ENCODE measurements at places on chromosomes 6 and 20.

DNA sequence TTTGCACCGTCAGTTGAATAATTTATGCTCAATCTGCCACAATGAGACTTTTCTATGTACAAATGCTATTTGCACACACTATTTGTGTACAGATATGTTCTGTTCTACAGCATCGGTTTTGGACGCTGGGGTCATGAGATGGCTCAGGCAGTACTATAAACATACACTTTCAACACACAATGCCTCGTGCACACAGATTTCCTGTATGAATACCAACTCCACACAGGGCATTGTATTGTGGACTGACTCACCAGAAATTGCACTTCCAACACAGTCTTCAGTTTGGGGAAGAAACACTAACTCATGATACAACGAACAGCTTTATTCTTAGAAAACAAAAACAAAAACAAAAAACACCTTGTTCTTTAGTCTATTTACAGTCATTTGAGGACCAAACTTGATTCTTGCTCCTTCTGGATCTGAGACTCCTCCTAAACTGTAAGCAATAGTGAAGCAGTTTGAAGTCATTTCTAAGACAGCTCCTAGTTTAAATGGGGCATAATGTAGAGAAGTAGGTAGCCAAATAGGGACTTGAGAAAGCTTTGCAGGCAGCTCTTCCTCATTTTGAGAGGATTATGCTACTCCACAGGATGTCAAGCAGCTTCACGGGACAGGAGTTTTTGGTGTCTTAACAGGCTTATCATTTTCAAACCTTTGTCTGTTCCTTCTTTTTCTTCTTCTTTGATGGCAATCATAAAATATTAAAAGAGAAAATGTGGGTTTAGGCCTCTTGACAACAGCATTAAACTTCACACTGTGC is 33.7 kb downstream of the GJA10 start:
- no peak for DNase-seq

DNA sequence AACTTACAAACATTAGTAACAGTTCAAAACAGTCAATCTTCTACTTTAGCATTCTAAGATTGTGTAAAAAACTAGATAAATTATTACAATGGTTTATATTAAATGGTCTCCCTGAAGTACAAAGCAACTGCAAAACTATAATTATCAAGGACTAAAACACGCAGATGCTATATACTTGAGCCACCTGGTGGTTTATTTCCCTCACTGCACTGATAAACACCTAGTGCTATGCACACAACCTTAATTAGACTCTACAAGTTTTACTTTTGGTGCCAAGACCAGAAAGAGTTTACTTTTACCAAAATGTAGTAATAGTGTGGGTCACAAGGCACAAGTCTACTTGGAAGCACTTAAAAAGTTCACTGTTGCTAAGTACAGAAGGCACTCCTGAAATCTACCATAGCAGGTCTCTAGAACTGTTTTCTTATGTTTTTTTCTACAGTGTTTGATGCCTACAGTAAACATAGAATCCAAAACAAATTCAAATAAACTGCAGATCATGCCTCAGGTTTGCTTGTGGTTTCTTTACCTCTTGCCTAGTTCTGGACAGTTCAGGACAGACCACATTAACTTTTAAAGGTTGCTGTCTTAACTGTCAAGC is 49.2 kb downstream of the GMDS start:
- DNase-seq: no peak

DNA sequence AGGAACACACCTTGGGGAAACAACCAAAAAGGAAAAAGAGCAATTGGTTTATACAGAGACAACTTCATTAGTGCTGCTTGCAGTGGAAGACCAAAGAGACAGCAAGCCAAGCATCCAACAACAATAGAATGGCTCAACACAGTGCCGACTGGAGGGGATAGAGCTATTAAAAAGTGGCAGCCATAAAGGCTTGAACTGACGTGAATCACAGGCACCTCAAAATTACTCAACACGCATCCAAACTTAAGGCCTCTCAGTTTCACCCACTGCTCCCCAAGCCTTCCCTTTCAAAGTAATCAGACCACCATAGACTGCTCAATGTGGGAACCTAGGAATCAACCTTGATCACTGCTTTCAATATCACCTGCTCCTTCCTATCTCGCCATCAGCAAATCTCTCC is 9.7 kb downstream of the TNFRSF21 start:
- no peak for DNase-seq

DNA sequence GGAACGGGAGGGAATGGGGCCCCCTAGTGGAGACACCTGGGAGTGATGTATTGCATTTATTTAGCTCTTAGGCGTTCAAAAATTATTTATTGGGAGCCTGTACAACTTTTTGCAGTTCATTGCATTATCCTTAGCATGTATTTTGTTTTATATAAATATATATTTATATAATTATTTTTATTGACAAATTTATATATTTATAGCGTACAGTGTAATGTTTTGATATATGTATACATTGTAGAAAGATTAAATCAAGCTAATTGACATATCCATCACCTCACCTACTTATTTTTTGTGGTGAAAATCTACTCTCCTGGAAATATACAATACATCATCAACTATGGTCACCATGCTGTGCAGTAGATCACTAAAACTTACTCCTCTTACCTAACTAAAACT is 975 bp downstream of the SIRT5 start:
- DNase-seq: no peak

DNA sequence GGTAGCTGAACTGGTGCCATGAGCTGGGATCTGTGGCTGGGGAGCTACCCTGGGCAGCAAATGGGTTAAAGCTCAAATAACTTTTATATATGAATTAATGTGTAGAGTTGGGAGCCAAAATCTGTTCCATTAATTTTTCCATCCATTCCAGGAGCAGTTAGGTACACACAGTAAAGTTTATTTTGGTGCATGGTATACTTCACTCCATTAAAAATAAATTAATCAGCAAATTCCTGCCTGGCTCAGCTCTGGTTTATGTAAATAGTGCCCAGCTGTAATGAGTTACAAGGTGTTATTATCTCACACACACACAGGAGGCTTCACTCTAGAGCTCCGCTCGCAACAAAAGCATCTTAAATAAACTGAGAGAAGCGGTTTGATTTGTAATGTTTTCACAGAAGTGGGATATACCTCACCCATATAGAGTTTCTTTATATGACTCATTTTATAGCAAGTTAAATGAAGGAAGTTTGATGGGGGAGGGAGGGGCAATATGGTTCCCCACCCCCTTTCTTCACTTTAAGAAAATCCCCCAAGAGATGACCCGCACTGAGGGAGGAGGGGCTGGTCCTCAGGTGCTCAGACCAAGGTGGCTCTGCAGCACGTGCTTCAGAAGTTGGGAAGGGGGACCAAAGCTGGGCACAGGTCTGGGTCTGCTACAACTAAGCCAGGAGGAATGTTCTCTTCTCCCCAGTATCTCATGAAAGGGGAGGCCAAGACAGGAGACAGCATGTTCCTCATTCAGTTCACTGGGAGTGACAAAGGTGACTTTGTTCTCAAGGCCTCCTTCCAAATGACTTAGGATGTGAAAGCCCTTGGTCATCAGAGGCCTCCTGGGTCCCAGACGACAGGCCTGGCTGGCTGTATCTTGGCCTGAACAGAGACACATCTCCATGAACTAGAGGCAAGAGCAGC is 10.5 kb upstream of the FAM83C start:
- DNase-seq: no peak

- no peak for DNase-seq
Measured at GRCh38 chr6:53090576-53090975, 25.4 kb downstream of the FBXO9 start.

- DNase-seq: no peak
Measured at GRCh38 chr20:61742097-61742825, 323.4 kb downstream of the TAF4 start.

DNA sequence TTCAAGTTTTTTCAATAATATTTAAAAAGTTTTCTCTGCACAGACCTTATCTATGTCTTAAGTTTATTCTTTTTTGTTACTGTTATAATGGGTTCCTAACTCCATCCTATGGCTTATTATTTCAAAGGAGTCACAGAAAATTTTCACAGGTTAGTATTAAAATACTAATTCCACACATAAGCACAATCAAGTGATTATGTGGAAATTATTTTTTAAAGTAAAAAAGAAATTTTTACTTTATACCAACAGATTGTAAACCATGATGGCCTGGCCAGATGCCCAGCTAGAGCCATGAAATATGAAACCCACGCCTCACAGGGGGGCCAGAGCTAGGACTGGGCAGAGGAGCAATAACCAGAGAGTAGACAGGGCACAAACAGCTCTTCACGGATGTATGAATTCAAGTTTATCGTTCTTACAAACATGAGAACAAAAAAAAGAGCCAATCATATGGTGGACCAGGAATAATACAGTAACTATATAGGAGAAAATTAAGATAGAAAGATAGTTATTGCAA is 34.0 kb downstream of the NUDT3 start:
- no peak for DNase-seq

- no peak for DNase-seq
Measured at GRCh38 chr6:70668499-70668812, 773 bp downstream of the SMAP1 start.

DNA sequence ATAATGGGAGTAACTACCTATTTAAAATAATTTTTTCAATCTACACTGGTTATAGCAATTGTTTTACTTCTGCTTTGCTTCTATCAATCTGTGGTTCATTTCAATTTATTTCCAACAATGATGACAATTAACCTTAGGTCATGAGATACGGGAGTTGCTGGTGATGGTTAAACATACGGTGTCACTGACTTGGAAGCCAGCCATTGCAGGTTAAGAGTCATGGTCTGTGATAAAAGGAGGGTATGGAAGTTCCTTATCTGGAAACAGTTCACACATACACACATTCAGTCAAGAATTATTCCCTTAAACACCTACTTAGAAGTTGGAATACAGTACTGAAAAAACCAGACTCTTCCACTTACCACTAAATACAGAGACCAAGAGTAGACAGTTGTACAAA is 180.0 kb downstream of the KIF16B start:
- DNase-seq: no peak

DNA sequence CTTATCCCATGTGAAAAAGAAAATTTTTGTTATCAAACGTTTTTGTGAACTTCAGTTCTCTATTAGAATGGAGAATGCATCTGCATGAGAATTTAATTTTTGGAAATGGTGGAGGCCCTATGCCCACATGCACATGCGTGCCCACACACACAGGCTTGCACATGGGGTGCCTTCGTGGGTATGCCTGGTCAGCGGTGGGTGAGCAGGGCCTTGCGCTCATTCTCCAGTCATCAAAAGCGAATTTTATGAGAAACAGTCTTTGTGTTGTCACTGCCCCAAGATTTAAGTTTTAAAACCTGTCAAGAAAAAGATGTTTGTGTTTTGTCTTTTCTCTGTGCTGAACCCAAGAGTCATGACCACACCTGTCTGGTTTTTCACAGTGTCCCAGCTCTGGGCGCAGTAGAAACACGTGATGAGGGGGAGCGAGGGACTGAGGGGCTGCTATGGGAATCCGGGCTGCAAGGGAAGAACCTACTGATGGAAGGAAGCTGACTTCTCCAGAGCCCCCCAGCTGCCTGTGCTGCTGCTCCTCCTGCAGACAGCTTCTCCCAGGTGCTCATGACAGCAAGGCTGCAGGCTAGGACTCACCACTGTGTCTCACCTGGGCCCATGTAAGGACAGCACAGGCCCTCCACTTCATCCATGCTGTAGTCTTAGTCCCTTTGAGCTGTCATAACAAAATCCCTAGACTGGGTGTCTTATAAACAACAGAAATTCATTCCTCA is 153.6 kb downstream of the SYCP2 start:
- DNase-seq: no peak

DNA sequence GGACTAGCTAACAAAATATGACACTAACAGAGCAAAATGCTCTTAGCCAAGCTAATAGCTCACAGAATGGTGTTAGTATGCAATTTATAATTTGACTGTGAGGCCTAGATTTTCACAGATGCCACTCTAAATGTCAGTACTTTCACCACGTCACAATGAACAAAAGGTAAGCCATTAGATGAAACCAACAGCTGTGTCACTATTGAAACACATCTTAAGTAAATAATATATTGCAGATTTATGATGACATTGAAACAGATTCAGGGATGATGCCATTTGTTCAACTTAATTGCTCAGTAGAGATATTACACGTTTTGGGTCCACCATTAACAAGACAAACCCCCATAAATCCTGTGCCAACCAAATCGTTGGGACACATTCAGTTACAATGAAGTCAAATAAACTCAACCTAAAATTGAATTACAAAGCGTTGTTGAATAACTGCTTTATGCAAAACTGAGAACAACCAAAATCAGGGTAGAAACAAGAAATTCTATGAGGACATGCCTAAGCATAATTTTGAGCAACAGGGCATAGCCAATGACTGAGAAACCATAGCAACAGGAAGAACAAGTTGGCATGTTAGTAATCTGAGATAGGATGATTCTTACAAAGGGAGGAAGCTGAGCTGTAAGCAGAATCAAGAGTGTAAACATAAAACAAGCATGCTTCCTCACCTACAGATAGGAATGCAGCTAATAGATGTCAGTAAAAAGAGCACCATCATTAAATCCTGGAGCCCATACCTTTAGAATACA is 85.6 kb upstream of the KHDRBS2 start:
- DNase-seq: no peak

- no peak for DNase-seq
Measured at GRCh38 chr6:26400626-26401025, 1.4 kb upstream of the BTN3A1 start.

DNA sequence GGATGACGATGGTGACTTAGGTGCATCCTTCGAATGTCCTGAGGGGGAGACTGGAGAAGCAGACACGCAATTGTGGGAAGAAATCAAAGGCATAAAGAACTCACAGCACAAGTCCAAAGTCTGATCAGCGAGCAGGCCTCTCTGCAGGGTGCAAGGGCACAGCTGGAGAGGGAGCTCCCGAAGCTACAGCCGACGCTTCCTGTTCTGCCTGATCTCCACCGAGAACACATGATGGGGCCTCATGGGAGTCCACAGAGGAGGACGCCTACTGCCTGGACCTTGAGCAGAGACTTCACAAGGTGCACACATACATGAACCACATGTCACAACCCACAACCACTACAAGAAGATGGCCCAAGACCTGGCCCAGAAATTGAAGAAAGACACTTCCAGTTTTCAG is 51.4 kb downstream of the RIN2 start:
- no peak for DNase-seq

DNA sequence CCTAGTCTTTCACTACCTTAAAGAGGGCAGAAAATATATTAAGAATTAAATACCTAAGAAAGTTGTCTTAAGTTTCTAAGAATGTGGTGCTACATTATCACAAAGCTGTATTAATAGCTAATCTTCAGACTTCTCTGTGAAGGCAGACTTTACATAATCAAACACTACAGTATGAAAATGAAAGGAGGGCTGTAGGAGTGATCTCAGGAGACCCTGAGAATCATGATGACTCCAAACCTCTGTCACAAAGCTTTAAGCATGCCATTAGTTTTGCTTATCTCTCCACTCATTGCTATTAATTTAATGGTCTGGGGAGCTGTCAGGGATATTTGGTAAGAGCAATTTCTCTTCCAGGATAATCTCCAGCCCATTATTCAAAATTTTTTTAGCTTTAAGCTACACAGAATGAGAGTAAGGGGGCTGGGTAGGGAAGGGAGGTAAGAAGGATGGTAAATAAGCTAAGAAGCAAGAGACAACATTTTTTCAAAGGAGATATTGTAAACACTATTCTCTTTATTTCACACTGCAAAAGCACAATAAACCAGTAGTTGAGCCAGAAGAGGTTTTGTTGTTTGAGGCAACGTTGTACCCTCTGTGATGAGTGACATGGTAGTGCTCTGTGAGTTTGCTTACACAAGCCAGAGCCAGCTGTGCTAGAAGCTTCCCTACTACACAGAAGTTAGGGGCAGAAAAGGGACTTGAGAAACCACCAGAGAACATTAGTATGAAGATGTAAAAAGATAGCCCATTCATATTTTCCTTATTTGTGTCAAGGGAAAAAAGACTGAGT is 258.8 kb downstream of the GMDS start:
- no peak for DNase-seq

GRCh38 chr6:11526156-11526505 is 11.4 kb upstream of the TMEM170B start:
- no peak for DNase-seq

All from stimulated activated CD8-positive, alpha-beta memory T cell treated with anti-CD3 and anti-CD28 coated beads, Interleukin-7, amount 100 ng/mL, for 24 hours (primary cell).